ENCODE measurements at places on chromosomes 6 and 20. TPM values are rescaled to one million over a fixed set of nuclear protein-coding genes. Genes with fewer than 3 reads are reported as not detected.

Gene ZNF391
- 0.93 TPM for total RNA-seq

Gene MTFR2
- total RNA-seq: not detected

GRCh38 chr20:49983123-49983847, 505 bp downstream of the SNAI1 start:
- DNase-seq: no peak

GRCh38 chr6:5217356-5217755, 43.4 kb downstream of the LYRM4 start:
- no peak for DNase-seq

GRCh38 chr6:2658788-2659187, 91.9 kb downstream of the MYLK4 start:
- no peak for DNase-seq

DNA sequence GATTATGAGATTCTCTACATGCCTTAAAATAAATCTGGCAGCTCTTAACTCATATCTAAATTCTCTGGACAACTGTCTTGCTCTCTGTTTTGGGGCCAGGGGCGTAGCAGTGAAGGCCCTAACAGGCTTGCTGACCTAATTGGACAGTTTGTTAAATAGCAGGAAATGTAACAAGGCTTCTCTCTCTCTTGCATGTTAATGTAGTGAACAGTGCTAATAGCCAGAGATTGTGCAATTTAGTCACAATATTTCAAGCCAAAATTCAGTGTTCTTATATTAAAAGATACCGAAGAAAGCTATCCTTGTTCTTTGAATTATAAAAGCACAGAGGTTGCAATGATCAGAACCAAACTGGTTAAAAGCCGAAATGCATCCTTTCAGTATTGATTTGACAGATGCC, 3.0 kb downstream of the PPP1R3D start:
- no peak for DNase-seq

Measured in heart right ventricle (tissue), 16 donors.